NCI-H446 treated with DMSO at 0.1 percent for 48 hours (cell line): ENCODE measurements at places on chromosomes 13 and 19.
A peak's percentile ranks its signal among the peaks of the same experiment; 100 is the strongest.

DNA sequence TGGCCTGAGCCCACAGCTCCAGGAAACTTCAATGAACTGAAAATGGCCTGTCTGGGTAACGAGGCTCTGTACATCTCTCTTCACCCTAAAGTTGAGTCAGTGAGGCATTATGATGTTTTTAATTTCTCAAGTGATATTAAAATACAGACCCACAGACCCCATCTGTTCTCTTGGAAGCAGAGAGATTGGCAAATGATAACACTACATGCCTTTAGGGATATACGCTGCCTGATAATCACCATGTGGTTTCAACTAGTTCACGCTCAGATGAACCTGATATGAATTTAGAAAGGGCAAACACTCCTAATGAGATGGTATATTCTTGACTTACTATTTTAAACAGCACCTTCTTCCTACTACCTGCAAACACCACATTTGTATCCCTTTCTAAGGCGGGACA, 127.5 kb downstream of the RFC3 start:
- no peak for DNase-seq

DNA sequence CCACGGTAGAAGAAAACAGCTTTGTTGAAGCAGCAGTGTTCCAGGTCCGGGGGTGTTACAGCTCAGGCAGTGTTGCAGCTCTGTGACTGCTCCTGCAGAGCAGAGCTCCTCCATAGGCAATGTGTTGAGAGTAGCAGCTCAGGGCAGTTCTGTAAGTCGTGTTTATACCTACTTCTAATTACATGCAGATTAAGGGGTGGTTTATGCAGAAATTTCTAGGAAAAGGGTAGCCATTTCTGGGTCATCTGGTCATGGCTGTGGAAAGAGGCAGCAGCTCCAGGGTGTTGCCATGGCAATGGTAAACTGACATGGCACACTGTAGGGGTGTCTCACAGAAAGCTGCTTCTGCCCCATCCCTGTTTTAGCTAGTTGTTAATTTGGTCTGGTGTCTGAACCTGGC, 316.4 kb downstream of the GPC5 start:
- no peak for DNase-seq

DNA sequence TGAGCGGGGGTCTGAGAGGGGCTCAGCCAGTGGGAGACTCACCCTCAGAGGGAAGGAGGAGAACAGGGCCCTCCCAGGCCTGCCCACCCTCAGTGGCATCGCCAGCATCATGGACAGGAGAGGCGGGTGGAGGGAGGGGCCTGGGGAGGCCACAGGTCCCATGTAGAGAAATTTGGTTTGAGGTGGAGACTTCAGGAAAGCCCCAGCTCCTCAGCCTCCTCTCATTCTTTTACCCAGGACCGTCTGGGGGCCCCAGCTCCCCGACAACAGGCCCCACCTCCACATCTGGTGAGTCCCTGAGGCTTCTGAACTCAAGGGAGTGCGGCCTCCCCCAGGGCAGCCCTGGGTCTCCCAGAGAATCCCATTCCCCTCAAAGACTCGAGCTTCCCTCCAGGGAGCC, 3.1 kb downstream of the LILRB1 start:
- DNase-seq = no peak

GRCh38 chr13:97023117-97023516, 28.8 kb upstream of the OXGR1 start:
- no peak for DNase-seq

DNA sequence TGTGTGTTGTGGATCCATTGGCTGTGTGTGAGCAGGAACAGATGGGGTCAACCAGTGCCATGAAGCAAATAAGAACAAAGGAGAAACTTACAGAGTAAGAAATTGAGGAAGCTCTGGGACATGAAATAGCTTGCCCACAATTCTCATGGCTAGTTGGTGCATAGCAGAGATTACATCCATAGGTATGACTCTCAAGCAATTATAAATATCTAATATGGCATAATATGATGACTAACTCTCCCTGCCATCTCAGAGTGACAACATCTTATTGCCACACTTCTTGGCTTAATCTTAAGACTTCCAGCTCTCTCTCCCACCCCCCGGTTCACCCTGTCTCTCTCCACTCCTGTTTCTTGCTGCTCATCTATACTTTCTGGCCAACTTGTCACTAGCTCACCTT, 53.3 kb downstream of the OXGR1 start:
- no peak for DNase-seq

GRCh38 chr13:24288870-24289269, 20.5 kb upstream of the C1QTNF9 start:
- no peak for DNase-seq

GRCh38 chr19:447816-448560, 12.8 kb downstream of the SHC2 start:
- DNase-seq = no peak

- no peak for DNase-seq
These were observed 116.6 kb upstream of the UQCRFS1 start for GRCh38 chr19:29329460-29330134.

GRCh38 chr19:33171916-33172359, 22.2 kb upstream of the LRP3 start:
- DNase-seq = no peak

- no peak for DNase-seq
These were observed 18.5 kb downstream of the PPP1R12C start for GRCh38 chr19:55098716-55099556.

DNA sequence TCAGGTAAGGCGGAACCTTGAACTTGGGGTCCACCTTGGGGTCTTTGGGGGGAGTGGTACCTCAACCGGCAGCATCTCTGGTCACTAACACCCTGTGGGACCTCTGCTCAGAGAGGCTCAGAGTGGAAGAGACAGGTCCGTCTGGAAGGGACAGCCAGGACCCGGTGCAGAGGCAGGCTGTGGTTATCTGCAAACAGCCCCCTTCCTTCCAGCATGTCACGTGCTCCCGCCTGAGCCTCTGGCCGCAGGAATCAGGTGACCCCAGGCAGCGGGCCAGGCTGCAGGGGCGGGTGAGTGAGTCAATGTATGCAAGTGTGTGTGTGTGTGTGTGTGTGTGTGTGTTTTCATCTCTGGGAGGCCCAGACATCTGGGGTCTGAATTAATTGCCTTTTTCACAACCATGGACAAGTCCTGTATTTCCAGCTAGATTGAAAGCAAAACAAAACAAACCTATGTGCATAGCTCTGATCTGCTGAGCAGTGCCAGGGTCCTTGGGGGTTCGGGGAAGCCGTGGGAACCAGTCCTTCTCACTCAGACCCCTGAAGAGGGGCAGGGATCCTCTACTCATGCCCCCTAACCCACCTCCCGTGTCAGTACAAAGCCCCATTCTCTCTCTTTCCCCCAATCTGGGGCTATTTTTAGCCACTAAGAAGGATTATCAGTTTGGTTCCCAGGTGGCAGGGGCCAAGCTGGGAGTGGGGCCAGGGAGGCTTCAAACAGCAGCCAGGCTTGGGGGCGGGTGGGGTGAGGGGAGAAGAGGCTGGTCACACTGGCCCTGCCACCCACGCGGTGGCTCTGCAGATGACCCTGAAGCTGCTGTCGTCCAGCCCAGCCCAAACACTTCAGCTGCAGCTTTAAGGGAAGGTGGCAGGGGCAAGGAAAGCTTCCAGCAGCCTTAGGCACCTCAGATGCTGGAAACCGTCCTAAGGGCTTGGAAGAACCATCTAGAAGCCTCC, 31.4 kb downstream of the CERS4 start:
- DNase-seq = peak; percentile 37

GRCh38 chr13:26996965-26997752, 174.5 kb downstream of the USP12 start:
- no peak for DNase-seq

DNA sequence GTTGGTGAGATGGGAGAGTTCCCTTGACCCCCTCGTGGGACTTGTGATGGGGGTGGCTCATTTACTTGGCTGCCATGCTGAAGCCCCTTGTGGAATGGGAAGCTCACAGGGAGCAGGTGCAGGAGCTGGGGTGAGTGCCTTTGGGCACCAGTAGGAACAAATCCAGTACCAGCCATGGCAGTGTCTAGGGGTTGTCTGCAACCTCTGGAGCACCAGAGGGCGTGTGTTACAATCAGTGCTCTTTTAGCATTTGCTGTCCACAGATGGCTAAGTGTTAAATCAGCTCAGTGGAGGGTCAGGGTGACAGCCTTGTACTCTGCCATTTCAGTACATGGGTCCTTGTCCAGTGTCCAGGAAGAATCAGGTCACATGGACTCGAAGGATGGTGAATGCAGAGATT, 75.6 kb downstream of the ATP8A2 start:
- no peak for DNase-seq

GRCh38 chr13:42971691-42972347, 20.2 kb downstream of the EPSTI1 start:
- no peak for DNase-seq

GRCh38 chr19:16417660-16418596, 53.8 kb downstream of the EPS15L1 start:
- no peak for DNase-seq

- DNase-seq = no peak
These were observed 17.9 kb downstream of the BRSK1 start for GRCh38 chr19:55301459-55302317.

- DNase-seq = no peak
These were observed 10.5 kb downstream of the DDX39A start for GRCh38 chr19:14408491-14409145.

- DNase-seq = no peak
These were observed 132.2 kb downstream of the KATNAL1 start for GRCh38 chr13:30175166-30175565.

DNA sequence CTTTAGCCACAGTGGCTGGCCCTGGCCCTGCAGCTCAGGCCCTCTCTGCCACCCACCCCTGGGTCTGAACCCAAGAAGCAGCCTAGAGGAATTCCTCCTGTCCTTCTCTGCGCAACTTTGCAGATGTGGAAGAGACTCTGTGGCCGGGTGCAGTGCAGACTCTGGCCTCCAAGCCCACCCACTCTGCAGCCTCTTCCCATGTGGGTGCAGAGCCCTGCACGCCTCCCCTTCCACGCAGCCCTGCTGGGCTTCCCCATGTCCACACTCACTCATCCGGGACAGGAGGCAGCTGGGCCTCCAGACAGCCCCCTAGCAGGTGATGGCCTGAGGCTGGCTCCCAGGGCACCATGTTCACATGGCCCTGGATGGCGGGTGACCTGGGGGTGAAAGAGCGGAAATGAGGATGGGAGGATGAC, 2.5 kb downstream of the TEX29 start:
- DNase-seq = no peak

DNA sequence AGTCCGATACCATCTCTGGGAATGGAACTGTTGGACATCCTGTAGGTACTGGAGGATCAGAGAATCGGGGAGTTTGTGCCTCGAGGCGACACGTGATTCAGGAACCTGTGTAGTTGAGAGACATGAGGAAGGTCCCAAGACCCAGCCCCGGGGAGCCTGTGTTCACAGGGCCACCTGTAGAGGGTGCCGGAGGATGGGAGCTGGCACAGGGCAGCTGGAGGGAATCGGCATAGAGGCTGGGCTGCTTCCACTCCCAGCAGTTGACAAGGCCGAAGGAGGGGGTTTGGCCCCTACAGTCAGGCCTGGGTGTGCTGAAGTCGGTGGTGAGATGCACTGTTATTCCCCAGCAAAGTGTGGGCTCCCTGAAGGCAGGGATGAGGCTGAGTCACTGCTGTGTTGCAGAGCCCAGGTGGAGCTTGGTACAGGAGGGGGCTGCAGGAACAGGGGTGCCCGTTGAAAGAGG, 2.5 kb upstream of the ISYNA1 start:
- DNase-seq = no peak

- DNase-seq = no peak
These were observed 8.7 kb upstream of the IGFL3 start for GRCh38 chr19:46133101-46133627.

- DNase-seq = no peak
These were observed 44.3 kb downstream of the ZNF611 start for GRCh38 chr19:52690369-52691214.

DNA sequence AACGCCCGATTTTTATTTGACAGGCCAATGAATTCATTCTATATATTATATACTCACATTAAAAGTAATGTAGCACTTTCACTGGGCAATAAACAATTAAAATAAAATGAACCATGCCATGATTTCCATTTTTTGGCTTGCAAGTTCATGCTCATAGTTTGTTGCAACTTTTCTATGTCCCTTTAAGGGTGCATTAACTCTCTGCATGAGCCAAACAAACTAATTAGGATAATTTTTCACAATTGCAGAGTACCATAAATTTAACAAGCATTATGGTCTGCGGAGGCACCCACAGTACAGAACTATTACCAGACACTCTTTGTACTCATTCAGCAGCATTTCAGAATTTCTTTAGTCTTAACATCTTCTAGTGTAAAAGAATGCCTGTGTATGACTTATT, 1.4 kb downstream of the LHFPL6 start:
- no peak for DNase-seq

- DNase-seq = no peak
These were observed 8.0 kb downstream of the PDS5B start for GRCh38 chr13:32594157-32594738.

- DNase-seq = no peak
These were observed 110.3 kb upstream of the DIAPH3 start for GRCh38 chr13:60273971-60274527.

GRCh38 chr13:50016444-50016843, 1.2 kb downstream of the KCNRG start:
- no peak for DNase-seq

- DNase-seq = no peak
These were observed 26.9 kb downstream of the RFX1 start for GRCh38 chr19:13979244-13979615.

DNA sequence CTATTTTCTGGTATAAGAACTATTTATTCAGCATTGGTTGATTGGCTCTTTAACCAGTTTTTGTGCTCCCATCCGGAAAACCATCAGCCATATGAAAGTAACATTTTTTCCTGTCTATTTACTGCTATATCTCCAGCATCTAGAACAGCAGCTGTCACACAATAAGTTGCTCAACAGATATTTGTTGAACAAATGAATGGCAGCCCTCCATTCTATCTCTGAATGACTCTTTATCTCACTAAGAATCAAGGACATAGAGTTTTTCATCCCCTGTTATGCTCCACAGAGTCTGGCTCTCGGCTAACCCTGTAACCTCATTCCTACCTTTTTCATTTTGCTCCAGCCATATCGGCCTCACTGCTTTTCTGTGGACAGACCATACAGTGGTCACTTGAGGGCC, 145.5 kb downstream of the SLITRK6 start:
- DNase-seq = no peak

DNA sequence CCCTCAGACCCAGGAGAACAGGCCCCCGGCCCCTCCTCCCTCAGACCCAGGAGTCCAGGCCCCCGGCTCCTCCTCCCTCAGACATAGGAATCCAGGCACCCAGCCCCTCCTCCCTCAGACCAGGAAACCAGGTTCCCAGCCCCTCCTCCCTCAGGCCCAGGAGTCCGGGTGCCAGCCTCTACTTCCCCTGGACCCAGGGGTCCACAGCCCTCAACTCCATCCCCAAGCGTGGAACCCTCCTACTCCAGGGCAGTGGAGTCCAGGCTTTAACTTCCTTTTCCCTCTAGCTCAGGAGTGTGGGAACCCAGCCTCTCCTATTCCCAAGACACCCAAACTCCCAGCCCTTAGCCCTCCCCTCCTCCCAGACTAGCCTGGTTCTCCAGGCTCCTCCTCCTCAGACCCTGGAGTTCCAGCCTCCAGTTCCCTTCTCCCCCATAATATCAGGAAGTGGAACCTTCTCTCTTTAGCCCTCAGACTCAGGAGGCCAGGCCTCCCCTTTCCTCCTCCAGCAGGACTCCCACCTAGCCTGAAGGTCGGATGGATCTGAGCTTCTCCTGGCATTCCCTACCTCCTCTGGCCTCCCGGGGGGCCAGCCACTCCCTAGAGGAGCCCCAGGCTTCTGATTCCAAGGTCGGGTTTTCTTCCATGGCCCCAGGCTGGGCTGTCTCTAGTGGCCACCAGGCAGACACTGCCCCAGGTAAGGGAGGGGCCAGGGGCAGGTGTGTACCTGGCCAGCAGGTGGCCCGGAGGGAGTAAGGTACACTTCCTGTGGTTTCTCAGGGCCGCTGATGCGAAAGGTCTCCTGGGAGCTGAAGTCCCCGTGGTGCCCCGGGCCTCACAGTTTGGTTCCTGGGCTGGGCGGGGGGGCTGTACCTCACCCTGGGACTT, at the start of gene TMC4:
TMC4 (minus strand) TSS at position 690 of the 888 bp plus-strand sequence; CDS start at position 647, 43 bp downstream.
- no peak for DNase-seq
